Left ventricle myocardium inferior (tissue), 1 donor: ENCODE measurements at places on chromosomes 4 and X. TPM values are rescaled to one million over a fixed set of nuclear protein-coding genes. Genes with fewer than 3 reads are reported as not detected.

- H3K27me3 ChIP-seq, result no peaks in the 10 kb centered on the region
- DNase-seq, result no peak
- H3K4me1 ChIP-seq, result no peaks in the 10 kb centered on the region
- H3K36me3 ChIP-seq, result no peaks in the 10 kb centered on the region
- no peak overlapping the region for H3K4me3 ChIP-seq
Measured at GRCh38 chr4:96681218-96681617, 841.3 kb downstream of the PDHA2 start.

DNA sequence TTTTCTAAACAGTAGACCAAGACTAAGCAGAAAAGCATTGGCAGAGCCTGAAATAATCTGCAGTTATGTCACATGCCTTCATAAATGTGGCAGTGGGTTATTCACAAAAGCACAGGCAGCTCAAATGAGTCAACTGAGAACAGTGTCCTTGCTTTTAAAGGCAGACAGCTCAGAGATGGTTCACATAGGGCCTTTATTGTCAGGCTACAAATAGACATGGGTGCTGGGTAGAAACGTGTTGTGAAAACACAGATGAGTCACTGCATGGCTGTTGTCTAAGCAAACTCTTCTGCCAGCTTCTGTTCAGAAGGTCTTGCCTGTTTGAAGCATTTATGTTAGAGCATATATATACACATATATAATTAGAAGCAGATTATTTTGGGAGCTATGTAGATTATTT lies 118.0 kb downstream of the SLC4A4 start:
- H3K4me3 ChIP-seq, result no peak overlapping the region
- no peaks in the 10 kb centered on the region for H3K27me3 ChIP-seq
- H3K4me1 ChIP-seq, result peaks cover 12% of the 10 kb centered on the region
- DNase-seq, result no peak
- H3K27ac ChIP-seq, result peak overlapping the region; percentile 58

- H3K27ac ChIP-seq, result no peak overlapping the region
- no peaks in the 10 kb centered on the region for H3K36me3 ChIP-seq
- H3K27me3 ChIP-seq, result no peaks in the 10 kb centered on the region
Measured at GRCh38 chr4:72779241-72779640, 210.2 kb upstream of the ADAMTS3 start.

The UBE2A gene
- 61.2 TPM for total RNA-seq

The ATOH1 gene
- not detected for total RNA-seq
